T-helper 17 cell (primary cell): ENCODE measurements at places on chromosomes 16 and 17.

- peak; percentile 65 for DNase-seq
These were observed 23.5 kb downstream of the USP36 start for GRCh38 chr17:78817123-78817522.

DNA sequence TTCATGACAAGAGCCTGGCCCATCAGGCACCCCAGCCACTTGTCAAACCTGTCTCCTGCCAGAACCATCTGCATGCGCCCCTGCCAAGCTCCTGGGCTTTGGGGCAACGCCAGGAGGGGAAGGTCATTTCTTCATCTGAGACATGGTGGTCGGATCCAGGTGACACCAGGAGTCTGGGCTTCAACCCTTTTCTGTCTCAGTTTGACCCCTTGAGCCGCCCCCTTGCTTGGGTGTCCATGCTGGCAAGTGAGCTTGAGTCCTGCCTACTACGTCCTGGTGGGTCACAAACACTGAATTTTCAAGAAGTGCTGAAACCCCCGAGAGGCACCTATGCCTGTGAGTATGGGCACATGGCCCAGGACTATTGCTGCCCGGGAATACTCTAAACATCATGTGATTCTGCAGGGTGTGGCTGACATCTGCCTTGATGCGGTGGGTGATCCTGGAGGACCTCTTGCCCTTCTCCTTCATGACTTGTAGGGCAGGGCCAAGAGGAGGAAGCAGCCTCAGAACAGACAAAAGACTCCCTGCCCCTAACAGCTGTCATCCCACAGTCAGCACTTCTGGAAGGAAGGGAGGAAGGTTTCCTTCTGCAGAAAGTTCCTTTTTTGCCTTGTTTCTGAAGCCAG lies 43.4 kb downstream of the TNFRSF13B start:
- no peak for DNase-seq

GRCh38 chr16:70157105-70157476 lies 16.5 kb upstream of the CLEC18C start:
- no peak for DNase-seq

GRCh38 chr16:23832882-23833281 lies 2.9 kb upstream of the PRKCB start:
- DNase-seq = no peak

GRCh38 chr17:72556944-72557826 lies 436.4 kb downstream of the SOX9 start:
- peak; percentile 19 for DNase-seq

GRCh38 chr16:24508614-24509013 lies 30.8 kb upstream of the RBBP6 start:
- no peak for DNase-seq

- DNase-seq = no peak
These were observed 105.2 kb downstream of the CLEC16A start for GRCh38 chr16:11049396-11050059.

DNA sequence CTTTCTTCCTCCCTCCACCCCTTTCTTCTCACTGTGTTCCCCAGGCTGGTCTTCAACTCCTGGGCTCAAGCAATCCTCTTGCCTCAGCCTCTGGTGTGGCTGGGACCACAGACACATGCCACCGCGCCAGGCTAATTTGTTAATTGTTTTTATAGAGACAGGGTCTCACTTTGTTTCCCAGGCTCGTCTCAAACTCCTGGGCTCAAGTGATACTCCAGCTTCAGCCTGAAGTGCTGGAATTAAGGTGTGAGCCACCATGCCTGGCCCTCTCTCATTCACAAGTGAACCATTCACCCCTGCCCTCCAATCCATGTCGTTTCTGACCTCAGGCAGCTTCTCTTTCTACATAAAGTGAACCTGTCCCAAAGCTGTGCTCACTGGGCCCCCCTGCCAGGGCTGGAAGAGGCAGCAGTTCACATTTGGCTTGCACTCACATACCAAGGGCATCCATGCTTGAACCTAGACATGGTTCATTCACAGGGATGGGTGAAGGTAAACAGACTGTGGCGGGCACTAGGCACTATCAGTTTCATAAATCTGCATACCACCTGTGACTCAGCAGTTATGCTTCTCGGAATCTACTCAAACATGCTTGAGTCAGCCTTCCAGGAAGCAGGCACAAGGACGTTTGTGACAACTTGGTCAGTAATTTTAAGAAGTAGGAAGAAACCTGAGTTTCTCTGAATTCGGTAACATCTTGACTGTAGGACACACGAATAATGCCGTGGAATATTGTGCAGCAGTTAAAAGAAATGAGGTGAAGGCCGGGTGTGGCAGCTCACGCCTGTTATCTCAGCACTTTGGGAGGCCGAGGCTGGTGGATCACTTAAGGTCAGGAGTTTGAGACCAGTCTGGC lies 6.0 kb upstream of the RNF213 start:
- DNase-seq = no peak

DNA sequence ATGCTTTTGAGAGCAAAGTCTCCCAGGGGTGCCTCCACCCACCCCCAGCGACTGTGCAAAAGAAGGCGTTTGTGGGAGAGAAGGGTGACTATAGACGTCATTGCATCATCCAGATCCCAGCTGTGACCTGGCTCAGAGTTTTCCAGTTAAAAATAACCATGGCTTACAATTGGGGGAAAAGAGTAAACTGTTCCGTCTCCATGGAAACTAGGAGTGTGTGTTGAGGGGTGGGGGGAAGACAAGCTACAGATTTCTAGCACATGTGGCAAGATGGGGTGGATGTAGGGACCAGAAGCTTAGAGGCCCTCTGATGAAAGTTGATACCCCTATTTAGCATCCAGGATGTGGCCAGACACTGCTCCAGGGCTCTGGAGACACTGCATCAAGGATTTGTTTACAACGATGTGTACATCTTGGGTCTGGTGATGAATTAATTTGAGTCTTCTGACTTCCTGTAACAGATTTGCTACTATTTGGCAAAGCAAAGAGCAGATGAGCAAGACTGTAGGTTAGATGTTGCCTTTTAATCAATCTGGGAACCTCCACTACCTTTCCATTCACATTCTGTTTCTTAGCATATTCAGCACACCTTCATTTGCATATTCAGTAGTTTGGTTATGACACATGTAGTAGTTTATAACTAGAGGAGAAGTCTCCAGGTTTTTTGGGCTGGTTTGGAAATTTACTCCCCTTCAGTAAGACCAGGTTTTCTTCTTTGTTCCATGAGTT lies 6.2 kb upstream of the DUSP14 start:
- DNase-seq = no peak

DNA sequence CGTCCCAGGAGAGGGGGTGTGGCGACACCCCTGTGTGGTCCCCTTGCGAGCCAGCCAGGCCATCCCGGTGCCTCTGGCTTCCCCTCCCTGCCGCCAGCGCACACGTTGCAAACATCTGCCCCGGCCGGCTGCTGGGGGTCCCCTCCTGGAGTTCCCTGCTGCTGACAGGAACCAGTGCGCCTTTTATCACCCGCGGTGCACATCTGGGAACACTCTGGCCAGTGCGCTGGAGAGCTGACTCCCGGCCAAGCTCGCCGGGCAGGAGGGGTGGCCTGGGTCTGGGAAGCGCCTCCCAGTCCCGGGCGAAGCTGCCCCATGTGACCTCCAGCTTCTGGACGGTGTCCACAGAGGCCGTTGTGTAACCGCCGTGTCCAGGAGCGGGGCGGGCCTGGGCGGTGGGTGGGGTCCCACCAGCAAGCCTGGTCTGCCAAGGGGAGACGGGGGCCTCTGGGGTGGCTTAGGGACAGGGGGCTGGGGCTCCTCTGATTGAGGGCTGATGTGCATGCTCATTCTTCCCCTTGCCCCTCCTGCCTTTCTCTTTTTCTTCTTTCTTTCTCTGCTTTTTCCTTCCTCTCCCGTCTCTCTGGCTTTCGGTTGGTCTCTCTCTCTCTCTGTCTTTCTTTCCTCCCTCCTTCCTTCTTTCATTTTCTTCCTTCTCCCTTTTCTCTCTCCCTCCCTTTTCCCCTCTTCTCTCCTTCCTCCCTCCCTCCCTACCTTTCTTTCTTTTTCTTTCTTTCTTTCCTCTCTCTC lies 25.2 kb upstream of the CIBAR2 start:
- DNase-seq = no peak

GRCh38 chr17:4503283-4504025 lies 4.8 kb downstream of the SPNS2 start:
- DNase-seq = no peak

- peak; percentile 84 for DNase-seq
These were observed 18.5 kb upstream of the NAGLU start for GRCh38 chr17:42517516-42517915.

DNA sequence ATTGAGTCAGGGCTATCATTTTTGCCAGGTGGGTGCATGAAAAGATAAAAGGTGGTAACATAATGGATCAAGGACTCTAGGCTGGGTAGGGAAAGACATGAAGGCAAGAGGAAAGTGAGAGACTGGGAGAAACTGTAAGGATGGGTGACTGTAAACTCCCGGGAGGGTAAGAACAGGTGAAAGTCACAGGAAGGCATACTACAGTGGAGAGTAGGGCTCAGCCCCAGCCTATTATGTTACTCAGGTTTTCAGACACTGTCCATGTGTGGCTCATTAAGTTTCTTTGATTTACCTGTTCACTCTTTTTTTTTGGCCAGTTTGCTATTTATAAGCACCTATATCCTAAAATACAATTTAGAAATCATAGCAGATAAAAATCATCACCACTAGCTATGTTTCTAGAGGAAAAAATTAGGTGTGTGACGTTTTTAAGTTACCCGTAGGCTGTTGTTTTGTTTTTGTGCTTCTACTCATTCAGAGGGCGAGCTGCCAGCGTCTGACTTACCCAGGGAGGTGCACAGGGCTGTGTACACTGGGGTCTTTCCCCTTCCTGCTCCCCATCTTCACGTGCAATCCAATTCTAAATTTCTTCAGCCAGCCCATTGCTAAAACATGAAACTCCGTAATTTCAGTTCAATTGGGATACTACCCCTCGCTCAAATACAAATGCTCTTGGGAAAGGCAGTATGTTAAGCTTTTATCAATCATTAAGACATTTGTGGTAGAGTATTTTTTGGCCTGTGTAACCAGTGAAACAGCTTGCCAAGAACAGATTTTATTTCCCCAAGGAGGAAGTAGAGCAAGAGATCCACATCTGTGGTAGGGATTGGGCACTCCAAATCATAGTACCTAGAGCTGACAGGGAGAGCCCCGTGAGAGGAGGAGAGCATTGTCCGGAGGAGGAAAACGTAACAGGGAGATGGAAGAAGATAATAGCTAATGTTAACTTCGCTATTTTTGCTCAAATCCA lies 21.7 kb upstream of the VWA3A start:
- no peak for DNase-seq

DNA sequence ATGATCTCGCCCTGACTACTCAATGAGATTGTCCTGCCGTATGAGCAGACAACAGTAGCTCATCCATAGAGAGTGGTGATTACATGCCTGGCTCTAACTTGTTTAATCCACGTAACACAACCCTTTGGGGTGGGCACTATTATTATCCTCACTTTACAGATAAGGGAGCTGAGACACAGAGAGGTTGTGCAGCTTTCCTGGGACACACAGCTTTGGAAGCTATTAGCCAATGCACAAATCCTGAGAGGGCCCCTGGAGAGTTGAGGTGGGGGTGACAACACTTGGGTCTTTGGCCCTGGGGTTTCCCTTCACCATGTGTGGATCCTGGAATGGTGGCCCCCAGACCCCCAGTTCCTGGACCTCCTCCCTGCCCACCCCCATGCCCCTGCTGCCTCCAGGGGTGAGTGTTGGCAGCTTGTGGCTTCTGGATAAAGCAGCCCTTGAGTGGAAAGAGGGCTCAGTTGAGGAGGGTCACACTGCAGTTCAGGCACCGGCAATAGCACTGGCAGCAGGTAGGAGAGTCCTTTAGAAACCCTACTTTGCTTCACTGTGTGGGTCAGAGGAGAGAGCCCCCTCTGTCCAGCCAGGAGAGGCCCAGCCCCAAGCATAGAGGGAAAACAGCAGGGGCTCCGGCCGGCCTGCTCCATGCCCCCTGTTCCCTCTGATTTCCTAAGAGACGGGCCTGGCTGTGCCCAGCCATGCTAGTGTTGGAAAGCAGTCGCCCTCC lies 230.7 kb downstream of the KATNIP start:
- no peak for DNase-seq

DNA sequence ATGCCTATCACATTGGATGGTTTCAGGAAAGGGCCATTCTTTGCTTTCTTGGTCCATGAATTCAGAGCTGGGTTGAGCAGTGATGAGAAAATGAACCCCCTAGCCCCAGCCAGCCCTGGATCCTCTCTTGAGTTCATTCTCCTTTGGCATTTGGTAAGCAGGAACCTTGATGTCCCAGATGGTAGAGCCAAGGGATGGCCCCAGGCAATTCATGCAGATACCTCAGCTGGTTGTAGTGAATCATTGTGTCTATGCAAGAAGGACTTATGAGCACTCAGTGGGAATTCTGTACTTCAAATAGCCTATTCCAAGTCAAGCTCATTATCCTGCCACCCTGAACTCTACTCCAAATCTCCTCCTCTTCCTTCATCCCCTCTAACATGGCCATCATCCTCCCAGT lies 412.7 kb downstream of the UTP18 start:
- DNase-seq = no peak

- no peak for DNase-seq
These were observed 11.7 kb downstream of the COL1A1 start for GRCh38 chr17:50189550-50190292.

DNA sequence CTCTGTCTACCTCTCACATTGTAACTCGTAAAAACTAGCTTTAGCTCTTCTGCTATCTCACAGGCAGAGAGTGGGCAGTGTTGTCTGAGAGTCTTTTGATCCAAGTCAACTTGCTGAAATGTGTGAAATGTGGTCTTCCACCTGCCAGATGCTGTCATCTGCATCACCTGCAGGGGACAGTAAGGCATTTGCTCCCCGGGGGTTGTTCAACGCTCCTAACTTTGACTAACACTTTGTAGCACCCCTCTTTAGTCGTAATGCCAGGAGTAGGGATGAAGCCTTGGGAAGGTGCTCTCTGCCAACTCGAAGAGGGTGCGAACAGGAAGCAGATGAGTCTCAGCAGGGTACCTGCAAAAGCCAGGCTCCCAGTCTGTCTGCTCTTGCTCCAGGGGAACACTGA lies 36.1 kb downstream of the SNX11 start:
- no peak for DNase-seq

DNA sequence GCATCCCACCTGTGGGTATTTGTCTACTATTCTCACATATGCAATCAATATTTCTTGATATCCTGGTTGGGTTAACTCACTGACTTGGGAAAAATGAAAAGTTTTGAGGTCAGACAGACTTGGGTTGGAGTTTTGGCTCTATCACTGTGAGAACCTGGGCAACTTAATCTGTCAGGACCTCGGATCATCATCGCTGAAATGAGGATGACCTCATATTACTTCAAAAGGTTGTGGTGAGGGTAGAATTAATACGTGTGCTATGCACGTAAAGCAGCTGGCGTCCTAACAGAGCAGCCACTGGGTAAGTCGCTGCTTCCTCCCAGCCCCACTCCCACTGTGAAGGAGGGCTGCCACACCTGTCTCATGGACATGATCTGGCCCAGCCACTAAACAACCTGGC lies 57.3 kb downstream of the COG7 start:
- no peak for DNase-seq

GRCh38 chr17:35627417-35627816 lies 40.3 kb downstream of the AP2B1 start:
- DNase-seq = no peak

GRCh38 chr16:83906683-83907082 lies 7.8 kb downstream of the MLYCD start:
- DNase-seq = no peak
